Type B pancreatic cell (in vitro differentiated cells): ENCODE measurements at places on chromosomes 4 and X. TPM values are rescaled to one million over a fixed set of nuclear protein-coding genes. Genes with fewer than 3 reads are reported as not detected.

DNA sequence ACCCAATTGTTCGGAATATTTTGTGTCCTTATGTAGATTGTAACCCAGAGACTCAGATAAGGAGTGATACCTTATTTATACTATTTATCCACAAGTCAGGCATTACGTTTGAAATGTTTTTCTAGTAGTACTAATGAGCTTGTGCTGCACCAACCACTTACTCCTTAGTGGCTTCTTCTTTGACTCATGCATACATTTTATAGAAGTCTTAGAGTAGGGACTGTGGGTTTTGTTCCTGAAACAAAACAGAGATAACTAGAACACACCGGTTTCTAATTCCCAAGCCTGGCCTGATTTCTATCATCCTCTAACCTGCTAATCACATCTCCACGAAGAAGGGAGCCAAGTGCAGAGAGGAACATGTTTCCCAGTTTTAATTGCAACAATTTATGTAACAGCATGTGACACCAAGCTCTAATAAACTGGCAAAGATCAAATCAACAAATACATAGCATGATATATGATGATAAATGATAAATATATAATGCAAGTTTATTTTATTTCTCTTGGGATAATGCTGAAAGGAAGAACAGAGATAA lies 32.3 kb downstream of the MGARP start:
- H3K4me1 ChIP-seq = peaks cover 4% of the 10 kb centered on the region
- no peaks in the 10 kb centered on the region for H3K27me3 ChIP-seq
- no peak overlapping the region for H3K4me3 ChIP-seq
- no peaks in the 10 kb centered on the region for H3K36me3 ChIP-seq

GRCh38 chr4:173509036-173510001 lies 20.7 kb downstream of the HAND2 start:
- H3K4me3 ChIP-seq = peak overlapping the region; percentile 86
- H3K27me3 ChIP-seq = peaks cover 94% of the 10 kb centered on the region
- peaks cover 14% of the 10 kb centered on the region for H3K36me3 ChIP-seq

- peaks cover 19% of the 10 kb centered on the region for H3K4me1 ChIP-seq
- peaks cover 58% of the 10 kb centered on the region for H3K27me3 ChIP-seq
- no peaks in the 10 kb centered on the region for H3K36me3 ChIP-seq
- peak overlapping the region; percentile 97 for H3K27ac ChIP-seq
- no peak for DNase-seq
Measured at GRCh38 chr4:2411786-2412510, 6.5 kb downstream of the ZFYVE28 start.

- no peak for DNase-seq
- H3K36me3 ChIP-seq = no peaks in the 10 kb centered on the region
Measured at GRCh38 chr4:129829373-129829772, 733.4 kb downstream of the C4orf33 start.

GRCh38 chr4:134934036-134934808 lies 732.6 kb upstream of the PABPC4L start:
- peak overlapping the region; percentile 11 for H3K4me3 ChIP-seq
- no peak for DNase-seq
- H3K27ac ChIP-seq = peak overlapping the region; percentile 61
- H3K27me3 ChIP-seq = no peaks in the 10 kb centered on the region
- no peaks in the 10 kb centered on the region for H3K36me3 ChIP-seq

The KLF8 gene
- 11.7 and 30.7 TPM in 2 replicates for total RNA-seq
